ENCODE measurements at places on chromosomes 4 and X.

GRCh38 chrX:115560211-115560977 lies 580 bp upstream of the PLS3 start:
- DNase-seq = no peak

DNA sequence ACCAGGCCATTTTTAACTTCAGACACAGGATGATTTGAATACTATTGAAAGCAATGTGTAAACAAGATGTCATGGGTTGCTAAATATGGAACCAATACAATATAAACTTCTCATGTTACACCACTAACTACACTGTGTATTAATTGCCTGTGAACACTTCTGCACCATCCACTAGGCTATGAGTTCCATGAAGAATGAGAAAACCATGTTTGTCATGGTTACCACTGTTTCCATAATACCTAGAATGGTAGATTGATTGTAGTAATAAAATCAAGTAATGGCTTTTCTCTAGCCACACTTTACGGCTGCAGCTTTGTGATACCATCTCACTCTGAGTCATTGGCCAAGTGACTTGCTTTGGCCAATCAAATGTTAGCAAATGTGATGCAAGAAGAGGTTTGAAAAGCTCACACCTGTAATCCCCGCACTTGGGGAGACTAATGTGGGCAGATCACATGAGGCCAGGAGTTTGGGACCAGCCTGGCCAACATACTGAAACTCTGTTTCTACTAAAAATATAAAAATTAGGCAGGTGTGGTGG lies 19.9 kb upstream of the CYBB start:
- no peak for DNase-seq

DNA sequence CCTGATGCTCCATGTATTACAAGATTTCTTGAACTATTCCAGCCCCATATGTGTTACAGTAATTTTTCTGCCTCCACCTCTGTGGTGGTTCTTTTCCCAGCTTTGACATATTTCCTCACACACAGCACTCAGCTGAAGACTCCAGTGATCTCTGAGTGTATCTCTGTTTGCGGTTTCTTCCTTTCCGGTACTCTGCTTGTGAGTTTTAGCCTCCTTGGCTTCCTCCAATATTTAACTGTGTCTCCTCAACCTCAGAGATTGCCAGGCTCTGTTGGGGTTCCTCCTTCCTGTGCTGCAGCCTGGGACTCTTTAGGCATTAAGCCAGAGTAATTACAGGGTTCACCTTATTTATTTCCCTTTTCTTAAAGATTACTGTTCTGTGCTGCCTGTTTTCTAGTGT lies 73.2 kb downstream of the NFKB1 start:
- no peak for DNase-seq

DNA sequence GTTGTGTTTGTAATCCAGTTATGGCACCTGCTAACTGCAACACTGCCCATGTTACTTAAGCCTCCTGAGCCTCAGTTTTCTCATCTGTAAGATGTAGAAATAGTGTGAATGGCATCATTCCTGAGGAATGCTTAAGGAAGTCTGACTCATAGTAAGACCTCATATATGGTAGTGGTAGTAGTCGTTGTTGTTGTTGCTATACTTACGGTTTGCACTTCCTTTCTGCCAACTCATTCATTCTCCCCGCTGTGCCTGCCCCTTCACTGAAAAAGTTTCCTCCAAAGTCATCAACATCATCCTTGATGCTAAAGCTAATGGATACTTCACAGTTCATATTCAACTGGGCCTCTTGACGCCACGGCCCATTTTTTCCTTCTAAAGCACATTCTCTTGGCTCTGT lies 54.2 kb upstream of the SPANXN3 start:
- no peak for DNase-seq

DNA sequence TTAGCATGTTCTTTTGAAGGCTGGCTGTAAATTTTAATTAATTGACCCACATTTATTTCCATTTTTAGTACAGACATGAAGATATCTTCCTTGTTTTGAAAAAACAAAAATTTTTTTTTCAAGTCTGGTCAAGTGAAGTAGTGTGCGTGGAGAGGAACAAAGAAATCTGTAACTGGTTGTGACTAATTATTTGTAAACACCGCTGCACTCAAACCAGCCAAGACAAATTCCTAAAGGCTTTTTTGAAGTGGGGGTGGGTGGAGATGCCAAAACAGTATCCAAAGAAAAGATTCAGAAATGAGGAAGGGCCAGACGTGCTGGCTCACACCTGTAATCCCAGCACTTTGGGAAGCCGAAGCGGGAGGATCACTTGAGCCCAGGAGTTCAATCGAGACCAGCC lies 88.3 kb downstream of the SHROOM2 start:
- no peak for DNase-seq

GRCh38 chr4:33381816-33382215 lies 2661.6 kb downstream of the PCDH7 start:
- DNase-seq = no peak

GRCh38 chrX:7638078-7638710 lies 204.8 kb upstream of the VCX start:
- no peak for DNase-seq

DNA sequence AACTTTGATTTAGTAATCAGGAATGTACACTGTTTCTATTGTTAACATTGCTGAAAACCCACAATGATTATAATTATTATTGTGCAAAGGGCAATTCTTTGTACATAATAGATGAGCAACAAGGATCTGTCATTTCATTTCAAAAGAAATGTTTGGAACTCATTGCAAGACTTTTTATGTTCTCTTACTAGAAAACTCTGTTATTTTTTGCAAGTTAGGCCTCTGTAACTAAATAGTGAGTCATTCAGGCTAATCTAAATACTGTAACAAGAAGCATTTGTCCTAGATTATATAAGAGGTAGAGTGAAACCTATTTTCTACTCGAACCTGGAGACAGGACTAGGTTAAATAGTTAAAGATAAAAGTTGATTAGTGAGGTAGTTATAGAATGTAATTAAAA lies 93.2 kb upstream of the FAM47B start:
- no peak for DNase-seq

DNA sequence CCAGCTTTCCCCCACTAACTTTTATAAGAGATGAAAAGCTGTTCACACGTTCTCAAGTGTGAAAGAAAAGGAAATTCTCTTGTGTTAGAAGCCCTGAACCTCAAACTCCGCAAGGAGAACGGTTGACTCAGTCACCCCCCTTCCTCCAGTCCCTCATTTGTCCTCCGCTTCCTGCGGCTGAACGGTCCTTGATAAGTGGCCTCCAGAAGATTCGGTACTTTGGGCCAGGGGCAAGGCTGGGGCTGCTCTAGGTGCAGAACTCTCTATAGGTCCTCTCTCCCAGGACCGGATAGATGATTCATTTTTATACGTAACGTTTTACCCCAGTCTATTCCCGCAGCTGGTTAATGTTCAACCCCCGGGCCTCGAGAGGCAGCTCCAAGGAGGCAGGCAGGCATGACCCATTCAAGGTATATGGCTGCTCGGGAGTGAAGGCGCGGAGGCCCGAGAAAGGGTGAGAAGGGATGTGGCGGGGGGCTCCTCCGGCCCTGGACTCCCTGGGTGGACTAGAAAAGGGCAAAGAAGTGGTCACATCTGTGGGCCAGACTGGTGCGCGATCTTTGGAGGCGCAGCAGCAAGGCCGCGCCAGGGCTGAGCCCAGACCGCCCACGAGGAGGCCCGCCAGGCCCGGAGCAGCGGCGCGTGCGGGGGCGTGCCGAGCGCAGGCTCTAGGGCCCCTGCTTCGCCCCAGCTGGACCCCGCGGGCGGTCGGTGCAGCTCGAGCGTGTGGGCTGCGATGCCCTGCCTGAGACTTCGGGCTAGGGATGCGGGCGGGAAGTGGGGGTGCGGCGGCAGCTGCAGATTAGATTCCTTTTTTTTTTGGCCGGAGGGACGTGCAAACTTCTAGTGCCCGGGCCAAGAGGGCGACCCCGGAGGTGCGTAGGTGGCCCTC lies 11.7 kb downstream of the PITX2 start:
- no peak for DNase-seq

- DNase-seq = no peak
Measured at GRCh38 chr4:124431653-124432192, 280.8 kb downstream of the ANKRD50 start.

DNA sequence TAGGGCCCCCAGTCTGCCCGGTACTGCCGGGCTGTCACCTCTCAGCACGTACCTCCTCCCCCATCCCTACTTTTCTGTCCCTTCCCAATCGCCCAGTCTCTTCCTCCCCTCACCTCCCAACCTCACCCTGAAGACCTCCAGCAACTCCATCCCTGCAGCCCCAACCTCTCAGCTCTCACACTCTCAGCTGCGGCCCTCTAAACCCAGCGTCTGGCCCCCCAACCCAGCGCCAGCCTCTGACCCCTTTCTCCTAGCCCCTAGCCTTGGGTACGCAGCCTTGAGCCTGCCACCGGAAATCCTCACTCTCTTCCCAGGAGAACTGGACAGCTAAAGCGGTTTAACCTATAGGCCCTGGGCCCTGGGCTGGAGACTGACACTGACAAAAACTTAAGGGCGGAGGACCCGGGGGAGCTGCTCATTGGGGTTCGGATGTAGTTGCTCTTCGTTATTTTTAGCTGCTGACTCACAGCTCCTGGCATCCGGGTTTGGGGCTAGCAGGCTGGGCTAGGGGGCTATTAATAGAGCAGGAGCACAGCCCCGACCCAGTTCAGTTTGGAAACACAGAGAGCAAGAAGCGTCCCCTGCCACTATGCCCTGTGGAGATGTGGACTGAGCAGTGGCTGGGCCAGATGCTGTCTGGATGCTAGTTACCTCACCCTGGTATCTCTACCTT lies 9.6 kb upstream of the DLG3 start:
- DNase-seq = peak; percentile 53

DNA sequence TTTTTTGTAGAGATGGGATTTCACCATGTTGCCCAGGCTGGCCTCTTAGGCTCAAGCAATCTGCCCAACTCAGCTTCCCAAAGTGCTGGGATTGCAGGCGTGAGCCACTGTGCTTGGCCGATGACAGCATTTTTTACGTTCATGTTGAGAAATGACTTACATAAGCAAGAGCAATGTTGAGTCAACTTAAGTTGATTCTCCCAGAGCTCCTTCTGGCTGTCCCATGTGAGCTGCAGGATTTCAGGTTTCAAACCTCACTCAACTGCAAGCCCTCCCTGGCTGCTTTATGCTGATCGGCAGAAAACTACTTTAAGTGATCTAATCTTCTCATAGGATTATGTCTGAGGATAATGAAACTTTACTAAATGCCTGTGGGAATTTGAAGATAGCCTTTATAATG lies 86.8 kb downstream of the GC start:
- DNase-seq = no peak

DNA sequence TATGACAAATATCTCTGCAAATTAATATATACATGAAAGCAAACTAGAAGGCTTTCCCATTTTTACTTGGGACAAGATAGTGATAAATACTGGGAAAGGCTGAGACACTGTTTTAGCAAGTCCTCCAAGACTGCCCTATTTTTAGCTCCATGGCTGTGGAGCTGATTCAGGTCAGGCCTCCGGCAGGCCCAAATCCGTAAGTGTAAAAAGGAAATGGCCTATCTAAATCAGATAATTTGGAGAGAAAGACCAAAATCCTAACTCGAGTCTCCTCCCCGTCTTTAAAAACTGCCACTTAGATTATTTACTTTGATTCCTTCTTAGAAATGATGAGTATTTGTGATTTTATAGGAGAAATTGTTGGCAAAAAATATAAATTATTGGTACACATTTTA lies 2.9 kb downstream of the OTUD4 start:
- DNase-seq = no peak

DNA sequence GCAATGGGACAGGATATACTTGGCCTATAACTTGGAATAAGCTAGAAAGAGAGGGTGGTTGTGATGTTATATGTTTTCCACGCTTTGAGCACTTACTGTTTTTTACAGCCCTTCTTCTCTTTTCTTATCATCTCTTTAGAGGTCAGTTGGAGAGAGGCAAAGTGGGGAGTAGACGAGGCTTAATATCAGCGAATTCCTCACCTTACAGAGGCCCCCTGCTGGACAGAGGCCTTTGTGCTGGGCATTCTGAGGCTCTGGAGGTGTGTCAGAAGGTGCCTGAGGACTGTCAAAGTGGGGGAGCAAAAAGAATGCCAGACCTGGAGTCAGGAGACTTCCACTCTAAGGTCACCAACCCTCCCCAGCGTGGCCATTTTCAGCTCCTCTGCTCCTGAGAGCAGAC lies 42.5 kb downstream of the MAMLD1 start:
- DNase-seq = peak; percentile 21

DNA sequence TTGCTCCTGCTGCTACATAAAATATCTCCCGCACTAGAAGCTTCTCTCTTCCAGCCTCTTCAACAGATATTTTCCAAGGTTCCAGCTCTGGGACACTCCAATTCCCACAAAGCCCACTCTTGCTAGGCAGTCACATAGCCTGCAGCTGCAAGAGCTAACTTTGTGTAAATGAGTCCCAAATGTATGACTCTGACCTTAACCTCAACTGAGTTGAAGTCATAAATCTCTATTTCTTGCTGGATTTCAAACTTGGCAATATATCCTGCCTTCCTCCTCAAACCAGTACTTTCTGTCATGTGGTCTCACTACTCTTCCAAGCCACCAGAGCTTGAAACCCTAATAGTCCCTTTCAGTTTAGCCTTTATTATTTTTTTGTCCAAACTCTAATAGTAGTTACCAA lies 315.4 kb upstream of the GRIA3 start:
- no peak for DNase-seq

DNA sequence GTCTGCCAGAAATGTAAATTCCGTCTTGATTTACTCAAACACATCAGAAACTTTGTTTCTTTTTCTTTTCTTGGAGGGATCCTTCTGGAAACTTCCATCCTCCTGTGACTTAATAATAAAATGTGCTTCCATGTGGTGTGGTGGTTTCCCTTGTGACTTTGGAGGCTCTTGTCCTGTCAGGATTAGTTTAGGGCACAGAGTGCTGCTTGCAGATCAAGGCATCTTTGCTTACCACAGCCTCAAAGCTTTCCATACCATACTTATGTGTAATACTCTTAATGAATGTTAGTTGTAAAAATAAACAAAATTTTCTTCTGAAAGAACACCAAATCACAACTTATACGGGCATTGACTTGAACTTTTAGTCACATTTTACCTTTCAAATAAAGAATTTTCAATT lies 27.4 kb downstream of the GBA3 start:
- DNase-seq = no peak

GRCh38 chrX:21972721-21973120 lies 32.2 kb downstream of the SMS start:
- DNase-seq = no peak

Measured in left ventricle myocardium superior (tissue), 1 donor.